ENCODE measurements at places on chromosomes 16 and 17. TPM values are rescaled to one million over a fixed set of nuclear protein-coding genes. Genes with fewer than 3 reads are reported as not detected.

The HSF5 gene
- total RNA-seq, result 3.2 TPM

The SMTNL2 gene
- not detected for total RNA-seq

The PRSS22 gene
- not detected for total RNA-seq

The SLFN13 gene
- total RNA-seq, result 41.8 TPM

The CTNS gene
- 6.4 TPM for total RNA-seq

The TBX2 gene
- not detected for total RNA-seq

The SYCE1L gene
- total RNA-seq, result 4.6 TPM

The MYO15B gene
- 28.7 TPM for total RNA-seq

The MPP3 gene
- total RNA-seq, result 0.27 TPM

The SNAI3 gene
- total RNA-seq, result 5.3 TPM

The NPIPA8 gene
- not detected for total RNA-seq

The CES3 gene
- total RNA-seq, result 2.1 TPM

The TELO2 gene
- total RNA-seq, result 59.1 TPM

The MAPK8IP3 gene
- total RNA-seq, result 58.4 TPM

The TRPV2 gene
- total RNA-seq, result 44.6 TPM

The ARHGDIG gene
- total RNA-seq, result not detected

The ITGAD gene
- not detected for total RNA-seq

The CSH2 gene
- not detected for total RNA-seq

The CFAP97D1 gene
- total RNA-seq, result not detected

The OR2C1 gene
- not detected for total RNA-seq

The VAT1L gene
- not detected for total RNA-seq

The C17orf78 gene
- total RNA-seq, result not detected

The CCL14 gene
- not detected for total RNA-seq

The CHD9NB gene
- not detected for total RNA-seq

The PLCG2 gene
- 13.7 TPM for total RNA-seq

The CA5A gene
- total RNA-seq, result not detected

The PLA2G10 gene
- total RNA-seq, result not detected

The KRT9 gene
- not detected for total RNA-seq

The CDRT15 gene
- not detected for total RNA-seq

The ST6GALNAC2 gene
- total RNA-seq, result not detected

The TUBG2 gene
- 7.5 TPM for total RNA-seq

The SPATA32 gene
- total RNA-seq, result 0.63 TPM

The CCR7 gene
- total RNA-seq, result 297 TPM

The KCNH4 gene
- total RNA-seq, result 0.38 TPM

The NECAB2 gene
- total RNA-seq, result not detected

The TSR1 gene
- 75.8 TPM for total RNA-seq

The SEZ6L2 gene
- 0.11 TPM for total RNA-seq

The FBXL20 gene
- 19.1 TPM for total RNA-seq

The CTF1 gene
- total RNA-seq, result 0.32 TPM

The WNT3 gene
- 0.09 TPM for total RNA-seq

The TTLL6 gene
- not detected for total RNA-seq
